ENCODE measurements at places on chromosomes 3 and 15. TPM values are rescaled to one million over a fixed set of nuclear protein-coding genes. Genes with fewer than 3 reads are reported as not detected.
A peak's percentile ranks its signal among the peaks of the same experiment; 100 is the strongest.

CNTN4 gene
- total RNA-seq: not detected

- DNase-seq: peak; percentile 17
These were observed 121.1 kb upstream of the NANOGP8 start for GRCh38 chr15:35206060-35206675.

GRCh38 chr15:67556976-67557570, 14.6 kb downstream of the MAP2K5 start:
- no peak for DNase-seq

DGKG gene
- total RNA-seq: 0.34 TPM

GRCh38 chr3:33006571-33007286, 55.3 kb downstream of the CCR4 start:
- DNase-seq: no peak

DNA sequence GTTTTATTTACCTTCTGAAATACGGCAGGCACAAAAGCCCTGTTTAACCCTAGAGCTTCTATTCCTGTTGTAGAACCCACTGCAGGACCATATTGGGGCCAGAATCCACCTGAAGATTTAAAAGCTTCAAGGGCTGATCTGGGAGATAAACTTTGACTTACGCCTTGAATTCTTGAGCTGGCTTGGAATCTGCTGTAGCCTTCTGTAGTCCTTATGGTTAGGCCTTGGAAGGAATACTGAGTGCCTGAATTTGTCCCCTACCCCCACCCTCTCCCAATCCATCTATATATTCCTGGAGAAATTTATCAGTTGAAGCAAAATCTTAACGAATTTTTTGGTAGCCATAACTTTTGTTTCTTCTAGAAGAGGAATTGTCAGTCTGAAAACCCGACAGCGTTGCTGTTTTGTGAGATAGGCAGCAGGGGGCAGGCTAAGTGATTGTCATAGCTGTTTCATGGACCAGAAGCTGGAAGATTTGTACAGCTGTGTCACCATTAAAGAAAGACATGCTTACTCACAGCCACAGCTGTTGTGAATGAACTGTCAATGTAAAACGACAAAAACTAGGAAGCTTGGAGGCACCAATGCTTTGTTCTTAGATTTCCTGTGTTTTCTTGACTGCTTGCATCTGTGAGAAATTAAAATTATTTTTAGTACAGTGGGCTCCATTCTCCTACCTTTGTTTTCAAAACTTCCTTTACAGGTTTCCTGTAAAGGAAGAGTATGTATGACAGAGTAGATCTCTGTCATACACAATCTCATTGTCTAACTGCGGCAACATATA, 12.8 kb downstream of the LXN start:
- peak; percentile 61 for DNase-seq

- DNase-seq: peak; percentile 67
These were observed 212.5 kb downstream of the OSBPL10 start for GRCh38 chr3:31768479-31769125.

GRCh38 chr3:39347586-39347876, 18.0 kb downstream of the CCR8 start:
- DNase-seq: no peak

DNA sequence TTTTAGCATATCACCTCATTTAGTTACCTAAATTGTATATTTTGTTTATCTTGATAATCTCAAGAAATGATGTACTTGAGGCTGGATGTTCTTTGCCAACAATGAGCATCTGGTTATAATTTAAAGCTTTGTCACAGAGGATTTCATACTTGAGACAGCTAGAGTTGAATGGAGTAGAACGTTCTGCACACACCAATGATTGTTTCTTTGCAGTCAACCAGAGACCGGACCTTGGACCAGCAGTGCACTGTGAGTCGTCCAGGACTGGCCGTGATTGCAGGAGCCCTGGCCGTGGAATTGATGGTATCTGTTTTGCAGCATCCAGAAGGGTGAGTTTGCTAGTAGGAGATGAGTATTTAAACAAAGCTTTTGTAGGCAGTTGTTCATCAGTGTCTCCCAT, 90.4 kb downstream of the ATG7 start:
- no peak for DNase-seq

PLA2G4D gene
- total RNA-seq: not detected

DNA sequence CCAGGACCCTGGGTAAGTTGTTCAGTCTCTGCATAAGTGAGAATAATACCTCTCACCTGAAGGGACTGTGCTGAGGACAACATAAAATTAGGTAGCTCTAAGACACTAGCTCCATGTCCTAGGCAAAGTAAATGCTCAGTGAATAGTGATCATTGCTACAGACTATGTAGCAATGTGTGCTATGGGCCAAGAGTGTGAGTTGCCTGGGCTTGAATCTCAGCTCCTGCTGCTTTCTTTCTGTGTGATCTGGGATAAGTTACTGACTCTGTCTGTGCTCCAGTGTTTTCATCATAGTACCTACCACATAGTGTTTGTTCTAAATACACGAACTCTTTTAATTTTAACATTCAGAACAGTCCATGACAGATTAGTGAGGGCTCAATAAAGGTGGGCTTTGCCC, 81.1 kb upstream of the MFGE8 start:
- DNase-seq: no peak

- no peak for DNase-seq
These were observed 17.7 kb upstream of the SNRK start for GRCh38 chr3:43268636-43269035.

GRCh38 chr3:140753865-140754754, 76.2 kb downstream of the TRIM42 start:
- DNase-seq: no peak

- no peak for DNase-seq
These were observed 526.4 kb downstream of the SOX2 start for GRCh38 chr3:182238126-182238525.

- no peak for DNase-seq
These were observed 1556.2 kb upstream of the GBE1 start for GRCh38 chr3:83317605-83318004.

DNA sequence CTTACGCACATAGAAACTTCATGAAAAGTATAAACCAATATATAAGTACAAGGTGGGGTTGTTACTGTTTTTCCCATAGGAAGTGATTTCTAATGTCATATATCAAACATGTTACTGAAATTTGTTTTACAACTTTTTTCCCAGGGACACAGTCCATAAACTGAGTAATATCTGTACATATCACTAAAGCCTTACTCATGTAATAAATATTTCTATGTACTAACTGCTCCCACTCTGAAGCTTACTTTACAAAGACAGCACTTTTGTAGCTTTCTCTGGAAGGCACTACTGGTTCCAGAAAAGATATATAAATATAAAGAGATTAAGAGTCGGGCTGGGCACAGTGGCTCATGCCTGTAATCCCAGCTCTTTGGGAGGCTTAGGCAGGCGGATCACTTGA, 91.7 kb downstream of the MYO5A start:
- no peak for DNase-seq

IGF1R gene
- total RNA-seq: 35.6 TPM

DNA sequence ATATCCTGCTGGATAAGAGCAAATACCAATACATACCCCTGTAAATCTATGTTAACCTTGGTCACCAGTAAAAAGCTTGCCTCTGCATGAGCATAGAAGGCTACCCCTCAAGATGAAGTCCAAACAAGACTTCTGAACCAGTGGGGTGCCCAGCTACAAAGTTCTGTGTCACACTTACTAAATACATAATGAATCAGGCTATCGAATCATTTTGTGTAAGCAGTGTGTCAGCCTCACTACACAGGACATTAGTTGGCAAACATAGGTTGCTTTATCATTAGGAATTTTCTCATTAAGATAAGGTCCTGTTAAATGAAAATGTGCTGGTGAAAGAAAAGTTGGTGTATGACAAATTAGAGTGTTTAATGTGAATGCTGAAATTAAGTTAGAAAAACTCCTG, 452.0 kb downstream of the MFSD1 start:
- DNase-seq: no peak

CCDC54 gene
- total RNA-seq: not detected

DNA sequence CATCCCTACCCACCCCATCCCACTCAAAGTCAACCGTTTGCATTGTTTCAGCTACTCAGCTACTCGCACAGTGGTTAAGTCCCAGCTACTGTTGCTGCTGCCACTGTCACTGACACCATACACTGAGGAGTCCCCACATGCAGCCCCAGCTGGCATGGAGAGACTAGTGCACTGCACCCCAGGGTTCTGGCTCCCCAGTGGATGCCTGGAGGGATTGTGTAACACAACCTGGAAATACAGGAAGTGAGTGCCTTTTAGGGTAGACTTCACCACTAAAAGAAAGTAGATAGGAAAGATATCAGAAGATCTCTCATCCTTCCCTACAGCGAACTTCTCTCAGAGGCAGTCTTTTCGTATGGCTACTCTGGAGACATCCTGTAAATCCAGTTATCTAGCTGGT, 169.2 kb upstream of the STRIT1 start:
- no peak for DNase-seq

GRCh38 chr15:96720251-96720650, 389.8 kb downstream of the NR2F2 start:
- no peak for DNase-seq

C3orf85 gene
- not detected for total RNA-seq

SLC28A2 gene
- total RNA-seq: not detected

All from activated naive CD4-positive, alpha-beta T cell treated with anti-CD3 and anti-CD28 coated beads, Interleukin-2, amount 50 U/mL, for 72 hours (primary cell).